ENCODE measurements at places on chromosomes 1 and 21.

DNA sequence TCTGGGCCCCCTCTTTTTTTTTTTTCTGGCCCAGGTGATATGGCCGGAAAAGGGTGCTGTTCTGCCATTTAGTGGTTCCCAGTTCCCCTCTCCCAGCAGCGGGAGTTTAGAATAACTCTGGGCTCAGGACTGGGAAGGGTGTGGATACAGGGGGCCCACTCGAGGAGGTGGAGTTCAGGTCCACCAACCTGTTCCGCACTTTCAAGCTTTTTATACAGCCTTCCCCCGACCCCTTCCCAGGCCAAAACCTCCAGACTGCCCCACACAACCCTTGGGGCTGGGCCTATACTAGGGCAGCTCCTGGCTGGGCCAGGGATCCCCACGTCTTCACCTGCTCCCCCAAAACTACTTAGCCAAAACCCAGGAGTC lies 402 bp downstream of the PLEKHG5 start:
- no peak for DNase-seq

DNA sequence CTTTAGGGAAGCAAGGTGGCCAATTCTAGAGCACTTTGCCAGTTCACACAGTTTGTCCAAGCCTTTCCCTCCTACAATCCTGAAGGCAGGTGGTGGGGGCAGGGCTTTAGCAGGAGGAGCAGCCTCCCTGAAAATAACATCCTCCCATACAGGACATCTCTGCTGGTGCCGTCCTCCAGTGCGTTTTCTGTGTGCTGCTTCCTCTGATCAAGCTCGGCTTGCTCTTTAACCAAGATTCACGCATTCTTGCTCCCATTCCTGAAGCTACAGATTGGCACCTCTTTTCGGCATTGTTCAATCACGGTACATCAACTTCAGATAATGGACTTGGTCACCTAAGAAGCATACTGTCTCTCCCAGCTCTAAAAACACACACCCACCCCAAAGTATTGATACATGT lies 7.5 kb upstream of the DPT start:
- no peak for DNase-seq

DNA sequence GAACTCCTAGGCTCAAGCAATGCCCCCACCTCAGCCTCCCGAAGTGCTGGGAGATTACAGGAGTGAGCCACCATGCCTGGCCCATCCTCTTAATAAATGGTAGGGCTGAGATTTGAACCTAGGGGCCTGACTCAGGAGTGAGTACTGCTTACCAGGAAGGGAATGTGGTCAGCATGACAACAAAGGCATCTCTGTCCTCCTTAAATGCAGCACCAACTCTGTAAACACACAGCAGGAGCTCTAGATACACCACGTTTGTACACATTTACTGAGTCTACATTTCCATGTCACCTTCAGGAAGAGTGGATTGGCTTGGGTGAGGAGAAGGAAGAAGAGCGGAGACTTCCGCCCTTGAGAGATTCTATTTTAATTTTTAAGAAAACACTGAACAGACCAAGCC lies 38.5 kb downstream of the HIVEP3 start:
- no peak for DNase-seq

DNA sequence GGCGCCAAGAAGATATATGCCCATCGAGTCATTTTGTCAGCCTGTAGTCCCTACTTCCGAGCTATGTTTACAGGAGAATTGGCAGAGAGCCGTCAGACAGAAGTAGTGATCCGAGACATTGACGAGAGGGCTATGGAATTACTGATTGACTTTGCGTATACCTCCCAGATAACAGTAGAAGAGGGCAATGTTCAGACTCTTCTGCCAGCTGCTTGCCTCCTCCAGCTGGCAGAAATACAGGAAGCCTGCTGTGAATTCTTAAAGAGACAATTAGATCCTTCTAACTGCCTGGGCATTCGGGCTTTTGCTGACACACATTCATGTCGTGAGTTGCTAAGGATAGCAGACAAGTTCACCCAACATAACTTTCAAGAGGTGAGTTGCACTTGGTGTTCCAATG lies 19.1 kb downstream of the KLHL20 start:
- DNase-seq = no peak

DNA sequence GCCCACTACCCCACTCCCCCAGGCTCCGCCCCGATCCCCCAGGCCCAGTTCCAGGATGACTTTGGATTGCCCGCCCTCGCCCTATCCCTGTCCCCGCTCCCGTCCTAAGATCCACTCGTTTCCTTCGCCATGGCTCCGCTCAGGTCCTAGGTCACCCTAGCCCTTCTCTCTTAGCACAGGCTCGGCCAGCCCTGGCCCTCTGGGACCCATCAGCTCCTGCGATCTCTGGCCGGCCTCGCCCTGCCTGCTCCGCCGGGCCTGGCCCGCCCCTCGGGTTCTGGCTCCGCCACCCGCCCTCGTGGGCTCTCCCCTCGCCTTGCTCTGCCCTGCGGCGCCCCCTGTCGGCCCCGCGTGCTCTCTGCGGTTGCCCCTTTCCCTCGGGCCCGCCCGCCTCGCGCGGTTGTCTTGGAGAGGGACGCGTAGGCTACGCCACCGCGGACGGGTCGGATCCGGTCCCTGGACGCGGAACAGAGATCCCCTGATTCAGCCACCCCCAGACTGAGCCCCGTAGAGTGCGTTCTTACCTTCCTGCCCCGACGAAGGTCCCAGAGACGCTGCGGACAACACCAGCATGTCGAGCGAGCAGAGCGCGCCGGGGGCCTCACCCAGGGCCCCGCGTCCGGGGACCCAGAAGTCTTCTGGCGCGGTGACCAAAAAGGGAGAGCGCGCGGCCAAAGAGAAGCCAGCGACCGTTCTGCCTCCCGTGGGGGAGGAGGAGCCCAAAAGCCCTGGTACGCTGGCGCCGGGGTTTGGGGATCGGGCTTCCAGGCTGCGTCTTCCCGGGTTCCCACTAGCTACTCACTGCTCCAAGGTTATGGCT lies at the start of gene LRRC71:
TSS of gene LRRC71 (plus strand) at position 400 of the 820 bp plus-strand sequence. CDS start at position 572, 172 bp downstream.
- no peak for DNase-seq

GRCh38 chr1:172647987-172648386 lies 10.9 kb upstream of the FASLG start:
- no peak for DNase-seq

DNA sequence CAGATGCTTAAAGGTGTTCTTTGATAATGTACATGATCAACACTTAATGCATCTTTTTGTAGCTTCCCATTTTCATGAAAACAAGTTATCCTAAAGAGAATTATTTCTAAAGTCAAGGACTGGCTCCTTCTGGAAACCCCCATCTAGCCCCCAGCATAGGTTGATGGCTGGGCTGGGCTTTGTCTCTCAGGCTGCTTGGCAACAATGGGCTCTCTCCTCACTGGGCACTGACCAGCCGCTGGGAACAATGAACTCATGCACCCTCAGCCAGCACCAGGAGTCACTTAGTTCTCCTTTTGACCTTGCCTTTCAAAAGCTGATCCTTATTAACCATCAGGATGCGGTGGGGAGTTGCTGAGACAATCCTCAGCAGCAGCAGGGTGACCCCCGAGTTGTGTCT lies 293.0 kb upstream of the PLXNA2 start:
- DNase-seq = no peak

DNA sequence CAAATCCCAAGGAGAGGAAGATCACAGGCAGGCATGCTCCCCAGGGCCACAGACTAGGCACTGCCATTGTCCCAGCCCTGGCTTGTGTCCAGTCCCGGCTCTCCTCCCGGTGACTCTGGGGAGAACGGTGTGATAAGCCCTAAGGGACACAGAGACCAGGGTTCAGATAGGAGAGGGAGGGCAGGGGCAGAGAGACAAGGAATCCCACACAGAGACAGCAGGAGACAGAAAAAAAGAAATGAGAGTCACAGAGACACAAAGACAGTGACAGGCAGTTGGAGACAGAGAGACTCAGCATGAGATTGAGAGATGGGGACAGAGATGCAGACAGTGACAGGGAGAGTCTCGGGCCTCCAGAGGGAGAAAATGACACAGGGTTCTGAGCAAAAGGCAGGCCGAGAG lies 361 bp downstream of the INSRR start:
- no peak for DNase-seq

- no peak for DNase-seq
Measured at GRCh38 chr1:38326135-38326534, 279.5 kb upstream of the POU3F1 start.

- DNase-seq = no peak
Measured at GRCh38 chr1:23492132-23492720, 8.2 kb upstream of the ASAP3 start.

- no peak for DNase-seq
Measured at GRCh38 chr21:40797891-40798290, 49.1 kb downstream of the DSCAM start.

DNA sequence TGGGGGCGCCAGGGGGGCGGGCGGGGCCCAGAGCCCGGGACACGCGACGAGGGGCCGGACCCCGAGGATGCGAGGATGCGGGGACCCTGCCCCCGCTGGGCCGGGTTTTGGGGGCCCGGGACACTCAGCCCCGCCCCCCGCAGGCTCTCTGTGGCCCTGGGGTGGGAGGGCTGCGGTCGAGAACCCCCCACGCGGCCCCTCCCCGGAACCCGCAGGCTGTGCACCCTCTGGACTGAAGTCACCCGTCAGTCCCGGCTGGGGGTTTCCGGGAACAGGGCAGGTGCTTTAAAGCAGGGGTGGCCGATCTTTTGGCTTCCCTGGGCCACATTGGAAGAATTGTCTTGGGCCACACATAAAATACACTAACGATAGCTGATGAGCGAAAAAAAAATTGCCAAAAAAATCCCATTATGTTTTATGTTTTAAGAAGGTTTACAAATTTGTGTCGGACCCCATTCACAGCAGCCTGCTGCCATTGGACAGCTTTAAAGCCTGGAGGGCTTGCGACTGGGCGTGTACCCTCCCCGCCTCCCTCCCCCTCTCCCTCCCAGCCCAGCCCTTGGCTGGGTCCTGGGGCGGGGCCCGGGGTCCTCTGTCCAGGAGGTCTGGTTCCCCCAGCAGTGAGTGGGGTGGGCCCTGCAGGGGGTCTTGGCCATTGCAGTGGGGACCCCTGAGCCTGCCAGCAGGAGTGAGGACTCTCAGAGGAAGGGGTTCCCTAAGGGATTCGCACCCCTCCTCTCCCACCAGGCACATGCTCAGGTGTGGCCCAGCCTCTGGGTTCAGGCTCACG lies 21.6 kb upstream of the C1orf159 start:
- DNase-seq = no peak

- no peak for DNase-seq
Measured at GRCh38 chr21:44816761-44817505, 929 bp downstream of the SUMO3 start.

GRCh38 chr1:8406011-8406410 lies 88.1 kb downstream of the SLC45A1 start:
- DNase-seq = no peak

- no peak for DNase-seq
Measured at GRCh38 chr21:36980280-36981048, 14.0 kb upstream of the HLCS start.

GRCh38 chr1:76294482-76295194 lies 220.1 kb downstream of the ST6GALNAC3 start:
- no peak for DNase-seq

All from iPS DF 19.7 (cell line).